ENCODE measurements at places on chromosomes 4 and X. TPM values are rescaled to one million over a fixed set of nuclear protein-coding genes. Genes with fewer than 3 reads are reported as not detected.

Gene ALAS2
- 4.1 TPM for total RNA-seq

Gene CLDN34
- total RNA-seq: 0.55 TPM

Gene RS1
- 5.2 TPM for total RNA-seq

Gene DRD5
- not detected for total RNA-seq

Gene IL15
- total RNA-seq: 2.1 TPM

GRCh38 chr4:183722731-183723560, 63.9 kb downstream of the TRAPPC11 start:
- DNase-seq: peak; percentile 83
- no peak overlapping the region for H3K27ac ChIP-seq
- H3K4me3 ChIP-seq: peak overlapping the region; percentile 60
- peaks cover 18% of the 10 kb centered on the region for H3K4me1 ChIP-seq

DNA sequence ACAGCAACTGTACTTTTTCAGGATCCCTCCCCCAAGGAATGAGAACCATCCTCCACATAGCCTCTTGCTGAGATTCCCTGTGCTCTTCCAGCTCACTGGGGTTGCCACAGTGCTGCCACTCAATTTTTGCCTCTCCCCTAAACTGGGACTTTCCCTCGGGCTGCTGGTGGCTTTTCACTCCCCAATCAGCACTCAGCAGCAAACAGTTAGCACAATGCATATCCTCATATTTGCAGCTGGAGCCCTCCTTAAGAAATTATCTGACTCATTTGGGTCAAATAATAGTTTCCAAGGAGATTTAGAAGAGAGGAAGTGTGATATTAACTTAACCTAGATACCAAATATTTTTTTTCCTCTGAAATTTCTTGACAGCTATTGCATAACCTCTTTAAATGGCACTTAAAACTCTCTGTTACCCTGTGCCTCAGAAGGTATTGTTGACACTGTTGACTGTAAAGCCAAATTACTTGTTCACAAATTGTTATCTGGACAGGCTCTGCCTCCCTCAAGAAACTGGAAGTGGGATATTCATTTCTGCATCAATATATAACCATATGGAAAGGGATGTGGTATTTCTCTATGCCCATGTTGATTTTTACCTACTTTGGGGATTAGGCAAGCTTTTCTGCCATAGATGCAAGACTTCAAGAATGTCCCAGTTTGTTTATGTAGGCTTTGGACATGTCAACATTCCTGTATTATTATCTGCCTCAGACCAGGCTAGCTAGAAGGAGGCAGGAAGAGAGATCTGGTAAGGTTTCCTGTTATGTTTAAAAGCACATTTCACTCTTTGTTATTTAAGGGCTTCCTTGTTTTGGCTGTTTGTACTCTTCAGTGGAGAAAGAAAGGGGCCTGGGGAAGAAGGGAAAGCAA, 58.0 kb downstream of the SEPTIN11 start:
- H3K4me1 ChIP-seq: peaks cover 26% of the 10 kb centered on the region
- H3K4me3 ChIP-seq: no peak overlapping the region
- H3K27me3 ChIP-seq: no peaks in the 10 kb centered on the region

DNA sequence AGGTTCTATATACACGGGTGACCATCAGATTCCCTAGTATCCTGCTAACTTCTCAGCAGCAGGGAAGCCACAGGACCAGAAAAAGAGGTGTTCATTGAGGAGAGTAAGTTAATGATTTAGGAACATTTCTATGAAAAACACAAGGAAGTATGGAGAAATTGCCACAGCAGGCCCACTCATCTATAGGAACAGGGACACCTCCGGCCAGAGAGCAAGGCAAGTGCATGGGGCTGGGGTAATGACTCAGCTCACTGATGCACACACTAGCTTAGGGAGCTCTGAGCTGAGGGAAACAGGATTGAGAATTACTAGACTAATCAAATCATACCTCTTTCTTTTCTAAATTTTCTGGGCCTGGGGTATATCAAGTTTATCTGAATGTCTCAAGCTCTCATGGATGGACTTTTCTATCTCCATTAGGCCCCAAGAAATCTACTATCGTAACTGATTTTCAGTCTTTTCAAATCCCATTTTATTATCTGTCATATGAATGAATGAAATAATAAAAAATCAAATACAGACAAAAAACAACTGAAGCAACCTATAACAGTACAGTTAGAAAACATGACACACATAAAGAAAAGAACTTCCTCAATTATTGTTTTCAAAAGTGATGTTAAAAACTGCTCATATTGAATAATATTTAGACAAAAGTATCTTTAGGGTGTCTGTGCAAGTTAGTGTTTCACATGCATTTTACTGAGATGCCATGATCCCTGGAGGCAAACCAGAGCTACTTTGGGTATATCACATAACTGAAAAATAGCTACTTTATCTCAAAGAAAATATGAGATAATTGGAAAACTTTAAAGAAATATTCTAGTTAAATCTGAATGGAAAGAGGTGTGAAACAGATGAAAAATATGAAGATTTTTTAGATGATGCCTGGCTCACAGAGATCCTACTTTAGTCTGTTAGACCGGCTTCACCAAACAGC, 89.8 kb downstream of the FBXO8 start:
- no peaks in the 10 kb centered on the region for H3K36me3 ChIP-seq
- no peak for DNase-seq
- no peak overlapping the region for H3K4me3 ChIP-seq
- no peaks in the 10 kb centered on the region for H3K27me3 ChIP-seq
- H3K4me1 ChIP-seq: no peaks in the 10 kb centered on the region

DNA sequence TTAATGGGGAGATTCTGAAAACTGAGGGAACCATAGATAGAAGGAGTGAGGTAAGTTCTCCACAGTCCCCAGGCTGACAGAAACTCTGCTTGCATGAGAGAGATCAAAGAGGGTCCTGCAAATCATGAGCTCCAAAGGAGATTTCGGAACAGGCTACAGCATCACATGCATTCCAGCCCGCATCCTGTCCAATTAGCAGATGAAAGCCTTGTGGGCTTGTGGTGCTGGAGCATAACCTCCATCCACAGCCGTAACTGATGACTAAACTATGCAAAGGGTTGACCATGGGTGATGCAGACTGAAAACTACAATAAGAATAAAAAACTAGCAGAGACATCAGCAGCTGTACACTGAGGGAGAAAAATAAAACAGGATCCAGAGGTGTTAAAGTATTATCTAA, 654.5 kb downstream of the TLL1 start:
- H3K36me3 ChIP-seq: no peaks in the 10 kb centered on the region
- no peaks in the 10 kb centered on the region for H3K27me3 ChIP-seq
- H3K4me3 ChIP-seq: no peak overlapping the region
- no peaks in the 10 kb centered on the region for H3K4me1 ChIP-seq
- no peak overlapping the region for H3K27ac ChIP-seq

DNA sequence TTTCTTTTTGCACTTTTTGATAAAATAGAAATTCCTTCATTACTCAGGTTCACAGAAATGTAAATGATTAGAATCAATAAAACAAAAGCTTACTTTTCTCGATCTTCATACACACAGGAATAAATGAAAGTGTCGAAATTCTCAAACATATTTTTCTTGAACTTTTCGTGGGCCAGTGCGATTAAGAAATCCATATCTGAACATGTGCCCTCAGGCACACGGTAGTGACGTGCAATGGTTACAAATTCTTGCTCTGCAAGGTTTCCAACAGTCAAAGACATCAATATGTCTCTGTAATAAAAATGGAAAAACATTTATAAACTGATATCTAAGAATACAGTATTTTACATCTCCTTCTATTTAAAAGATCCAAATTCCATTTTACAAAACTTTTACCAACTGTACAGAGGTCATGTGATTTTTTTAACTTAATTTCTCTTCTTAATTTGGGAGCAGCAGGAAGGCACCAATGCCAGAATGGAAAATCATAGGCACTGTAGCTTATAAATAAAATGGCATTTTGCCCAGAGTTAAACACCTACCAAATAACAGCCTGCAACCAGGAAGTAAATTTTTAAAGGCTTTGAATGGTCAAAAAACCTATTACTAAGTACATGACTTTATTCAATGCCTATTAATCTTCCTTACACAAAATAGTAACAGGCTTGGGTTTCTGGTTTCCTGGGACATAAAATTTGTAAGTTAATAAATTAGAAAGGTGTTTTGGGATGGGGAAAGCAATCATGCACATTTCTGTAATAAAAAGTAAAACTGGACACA, 165.0 kb downstream of the EFHC2 start:
- no peaks in the 10 kb centered on the region for H3K27me3 ChIP-seq
- H3K4me1 ChIP-seq: no peaks in the 10 kb centered on the region
- H3K27ac ChIP-seq: no peak overlapping the region
- no peaks in the 10 kb centered on the region for H3K36me3 ChIP-seq

- H3K27ac ChIP-seq: no peak overlapping the region
- no peaks in the 10 kb centered on the region for H3K4me1 ChIP-seq
- DNase-seq: no peak
- H3K4me3 ChIP-seq: no peak overlapping the region
- H3K27me3 ChIP-seq: no peaks in the 10 kb centered on the region
These were observed 82.9 kb upstream of the RBPJ start for GRCh38 chr4:26237916-26238315.

DNA sequence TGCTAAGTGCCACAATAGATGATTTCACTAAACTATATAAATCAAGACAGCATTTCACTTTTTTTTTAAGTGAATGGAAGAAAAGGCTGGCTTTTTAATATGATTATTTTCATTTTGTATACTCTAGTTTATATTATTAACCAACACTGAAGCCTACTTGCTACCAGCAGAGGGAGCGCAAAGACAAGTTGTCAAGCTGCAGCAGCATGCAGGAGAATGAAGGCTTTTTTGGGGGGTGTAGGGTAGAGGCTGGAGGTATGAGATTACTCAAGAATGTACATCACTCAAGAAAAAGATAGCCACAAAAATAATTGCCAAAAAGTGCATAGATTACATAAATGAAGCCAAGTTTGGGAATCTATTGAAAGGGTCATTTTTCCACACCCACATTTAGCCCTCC, 519.5 kb downstream of the FGF13 start:
- no peak for DNase-seq
- no peak overlapping the region for H3K27ac ChIP-seq
- H3K4me1 ChIP-seq: no peaks in the 10 kb centered on the region
- no peaks in the 10 kb centered on the region for H3K27me3 ChIP-seq
- no peak overlapping the region for H3K4me3 ChIP-seq
- no peaks in the 10 kb centered on the region for H3K36me3 ChIP-seq

DNA sequence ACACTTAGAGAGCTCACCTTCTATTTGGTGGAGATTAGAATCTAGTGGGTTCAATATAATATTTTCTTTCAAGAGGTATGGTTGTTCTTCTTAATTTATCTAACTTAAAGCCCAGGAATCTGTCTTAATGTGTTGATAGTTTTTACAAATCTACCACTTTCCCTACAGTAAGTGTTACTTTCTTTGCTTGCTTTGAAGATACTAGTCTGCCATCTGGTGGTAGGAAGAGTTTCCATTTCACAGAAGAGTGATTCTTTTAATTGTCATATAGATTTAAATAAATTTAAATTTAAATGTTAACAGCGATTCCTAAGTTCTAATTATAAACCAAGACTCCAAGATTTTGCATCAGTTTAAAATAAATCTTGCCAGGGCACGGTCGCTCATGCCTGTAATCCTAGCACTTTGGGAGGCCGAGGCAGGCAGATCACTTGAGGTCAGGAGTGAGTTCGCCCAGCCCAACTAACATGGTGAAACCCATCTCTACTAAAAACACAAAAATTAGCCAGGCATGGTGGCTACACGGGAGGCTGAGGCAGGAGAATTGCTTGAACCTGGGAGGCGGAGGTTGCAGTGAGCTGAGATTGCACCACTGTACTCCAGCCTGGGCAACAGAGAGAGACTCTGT, 43.5 kb downstream of the NUDT9 start:
- H3K36me3 ChIP-seq: no peaks in the 10 kb centered on the region
- H3K4me1 ChIP-seq: no peaks in the 10 kb centered on the region
- no peak overlapping the region for H3K4me3 ChIP-seq
- H3K27me3 ChIP-seq: no peaks in the 10 kb centered on the region

DNA sequence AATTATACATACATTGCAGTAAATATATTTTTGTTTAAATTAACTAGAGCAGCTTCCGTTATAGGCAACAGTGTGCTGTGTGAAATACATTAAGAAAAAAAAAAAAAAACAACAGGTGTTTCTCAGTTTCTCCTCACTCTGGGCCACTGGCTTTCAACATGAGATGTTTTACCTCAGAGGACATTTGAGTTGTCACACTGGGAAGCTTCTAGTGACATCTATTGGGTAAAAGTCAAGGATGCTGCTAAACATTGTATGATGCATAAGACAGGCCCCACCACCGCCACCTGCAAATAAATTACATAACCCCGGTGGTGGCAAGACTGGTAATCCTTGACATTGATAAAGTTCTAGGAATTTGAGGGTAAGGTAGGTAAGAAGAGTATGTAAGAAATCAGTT, 1512.2 kb downstream of the C4orf33 start:
- no peaks in the 10 kb centered on the region for H3K36me3 ChIP-seq
- no peak overlapping the region for H3K27ac ChIP-seq
- H3K4me1 ChIP-seq: no peaks in the 10 kb centered on the region
- no peak for DNase-seq
- no peak overlapping the region for H3K4me3 ChIP-seq

DNA sequence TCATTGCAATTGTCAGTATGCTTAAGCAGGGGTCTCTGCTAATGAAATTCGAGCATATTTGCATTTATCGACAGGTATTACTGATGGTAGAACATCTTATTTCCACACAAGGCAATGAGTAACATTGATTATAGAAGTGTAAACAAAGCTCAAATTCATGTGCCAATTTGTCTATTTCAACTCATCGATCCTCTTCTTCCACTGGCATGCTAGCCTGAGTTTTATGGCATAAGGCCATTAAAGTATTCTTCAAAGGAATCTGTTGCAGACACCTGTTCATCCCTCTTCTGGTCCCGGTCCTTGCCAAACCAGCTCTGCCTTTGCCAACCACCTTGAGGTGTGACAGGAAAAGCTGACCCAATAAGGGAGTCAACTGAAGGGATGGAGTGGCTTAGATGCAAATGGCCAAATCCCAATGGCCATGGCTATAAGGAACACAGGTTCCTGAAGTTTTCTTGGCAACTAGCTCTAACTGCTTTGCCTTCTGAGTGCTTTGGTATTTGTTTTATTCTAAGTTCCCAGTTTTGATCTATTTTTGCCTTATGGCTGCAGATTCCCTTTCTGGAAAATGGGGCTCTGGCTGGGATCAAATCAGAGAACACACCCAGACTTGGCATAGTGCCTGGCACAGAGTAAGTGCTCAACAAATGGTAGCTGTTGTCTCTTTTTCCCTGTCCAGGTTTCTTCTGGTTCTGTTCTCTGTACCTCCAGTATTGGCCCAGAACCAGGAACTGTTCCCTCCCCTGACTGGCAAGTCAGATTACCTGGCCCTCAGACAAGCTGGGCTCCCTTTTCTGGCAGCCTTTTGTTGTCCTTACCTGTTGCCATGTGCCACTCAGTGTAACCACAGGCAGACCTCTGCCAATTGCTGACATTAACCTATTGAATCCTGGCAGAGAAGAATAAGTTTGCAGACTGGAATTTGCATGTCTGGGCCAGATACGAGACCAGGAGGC, 63.1 kb downstream of the RTL9 start:
- H3K27me3 ChIP-seq: no peaks in the 10 kb centered on the region
- no peaks in the 10 kb centered on the region for H3K4me1 ChIP-seq
- H3K4me3 ChIP-seq: no peak overlapping the region
- no peaks in the 10 kb centered on the region for H3K36me3 ChIP-seq

GRCh38 chr4:91298156-91298700, 1005.5 kb upstream of the GRID2 start:
- H3K4me1 ChIP-seq: no peaks in the 10 kb centered on the region
- H3K4me3 ChIP-seq: no peak overlapping the region
- no peak overlapping the region for H3K27ac ChIP-seq
- H3K36me3 ChIP-seq: no peaks in the 10 kb centered on the region
- no peak for DNase-seq
- H3K27me3 ChIP-seq: no peaks in the 10 kb centered on the region

GRCh38 chrX:101417981-101418841, 10.2 kb downstream of the HNRNPH2 start:
- H3K4me1 ChIP-seq: peaks cover 5% of the 10 kb centered on the region
- peaks cover 7% of the 10 kb centered on the region for H3K36me3 ChIP-seq
- peak; percentile 91 for DNase-seq
- peak overlapping the region; percentile 97 for H3K27ac ChIP-seq
